ENCODE measurements at places on chromosomes 6 and 20.

DNA sequence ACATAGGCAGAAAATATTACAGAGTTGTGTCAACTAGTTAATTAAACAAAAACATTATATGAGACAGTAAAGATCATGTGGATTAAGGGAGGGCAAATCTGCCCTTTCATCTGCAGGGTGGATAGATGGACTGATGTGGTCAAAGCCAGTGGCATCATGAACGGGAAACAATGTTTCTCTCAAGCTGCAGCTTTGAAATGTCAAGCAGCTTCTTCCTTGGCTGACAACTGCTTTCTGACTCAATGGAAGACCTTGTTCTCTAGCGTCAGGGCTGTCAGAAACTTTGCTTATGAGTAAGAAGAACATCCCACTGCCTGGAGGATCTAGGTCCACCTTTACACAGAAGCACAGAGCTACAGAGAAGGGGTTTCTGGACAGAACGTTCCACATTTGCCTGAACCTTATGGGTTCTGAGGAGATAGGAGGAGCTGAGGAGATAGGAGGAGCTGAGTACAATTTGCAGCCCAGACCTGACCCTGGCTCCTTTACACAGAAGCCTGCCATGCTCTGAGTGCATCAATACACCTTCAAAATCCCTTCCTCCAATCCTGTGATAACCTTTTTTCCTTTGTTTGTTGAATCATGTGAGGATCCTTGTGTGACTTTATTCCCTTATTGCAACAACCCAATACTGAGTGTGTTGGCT is 6.1 kb downstream of the CST5 start:
- no peak for DNase-seq

DNA sequence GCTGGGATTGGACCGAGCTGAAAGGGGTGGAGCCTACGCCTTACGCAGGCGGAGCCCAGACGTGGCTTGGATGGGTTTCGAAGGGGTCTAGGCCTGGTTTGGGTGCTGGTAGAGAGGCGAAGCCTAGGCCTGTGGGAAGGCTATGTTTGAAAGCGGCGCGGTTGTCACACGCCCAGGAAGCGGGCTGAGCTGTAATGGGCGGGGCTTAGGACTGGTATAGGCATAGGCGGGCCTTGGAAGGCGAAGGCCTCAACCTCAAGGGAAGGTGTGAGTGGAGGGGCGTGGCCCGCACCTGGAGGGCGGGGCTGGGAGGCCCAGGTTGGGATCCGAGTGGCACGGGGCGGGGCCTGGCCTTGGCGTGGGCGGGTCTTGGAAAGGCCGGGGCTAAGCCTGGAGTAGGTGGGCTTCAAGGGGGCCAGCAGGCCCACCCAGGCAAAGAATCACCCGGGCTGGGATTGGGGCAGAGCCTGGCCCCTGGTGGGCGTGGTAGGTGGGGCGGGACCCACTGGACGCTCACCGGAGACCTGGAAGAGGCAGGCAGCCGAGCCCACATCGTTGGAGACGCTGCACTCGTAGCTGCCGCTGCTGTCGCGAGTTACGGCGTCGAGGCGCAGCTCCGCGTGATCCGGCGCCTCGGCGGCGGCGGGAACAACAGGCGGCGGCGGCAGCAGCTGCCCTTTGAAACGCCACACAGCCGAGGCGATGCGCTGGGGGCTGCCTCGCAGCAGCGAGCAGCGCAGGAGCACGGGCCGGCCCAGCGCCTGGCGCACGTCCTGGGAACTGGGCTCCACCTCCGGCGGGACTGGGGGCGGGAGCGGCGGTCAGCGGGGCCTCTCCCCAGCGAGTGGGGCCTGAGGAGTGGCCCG is 49.0 kb downstream of the MDGA1 start:
- no peak for DNase-seq

- DNase-seq: no peak
Measured at GRCh38 chr6:36893976-36894932, 8.5 kb downstream of the C6orf89 start.

GRCh38 chr6:157253699-157254098 is 69.6 kb downstream of the TMEM242 start:
- no peak for DNase-seq

DNA sequence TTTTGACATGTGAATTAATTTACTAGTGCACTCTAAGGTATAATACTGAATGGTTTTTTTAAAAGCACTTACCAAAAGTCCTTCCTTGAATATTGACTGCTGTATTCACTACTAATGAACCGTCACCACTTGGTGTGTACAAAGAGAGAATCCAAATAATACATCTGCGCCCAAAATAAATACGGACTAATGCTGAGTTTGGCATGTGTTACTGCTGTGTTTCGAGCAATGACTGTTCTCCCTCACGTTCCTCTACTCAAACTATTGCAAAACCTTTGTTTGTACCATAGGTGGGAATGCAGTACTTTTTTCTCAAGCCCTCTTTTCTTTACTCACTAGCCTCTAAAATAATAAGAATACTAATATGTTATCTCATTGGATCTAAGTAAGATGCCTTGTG is 305.5 kb downstream of the QKI start:
- DNase-seq: no peak

DNA sequence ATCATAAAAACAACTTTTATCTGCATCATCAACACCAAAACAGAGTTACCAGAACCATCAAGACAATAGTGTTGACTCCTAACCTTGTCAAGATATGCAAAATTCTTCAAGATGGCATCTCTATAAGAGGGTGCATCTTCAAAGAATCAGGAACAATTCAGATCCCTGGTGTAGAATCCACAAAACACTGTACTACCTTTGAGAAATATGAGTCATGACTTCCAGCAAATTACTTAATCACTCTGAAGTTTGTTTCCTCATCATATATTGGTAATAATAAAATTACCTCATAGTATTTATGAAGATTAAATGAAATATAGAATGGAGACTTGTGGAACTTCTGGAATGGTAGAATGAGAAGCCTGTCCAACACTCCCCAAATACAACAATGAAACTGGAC is 221.3 kb upstream of the SUPT3H start:
- no peak for DNase-seq

GRCh38 chr6:162404951-162405350 is 322.6 kb downstream of the PRKN start:
- no peak for DNase-seq

GRCh38 chr6:32867022-32867477 is 13.1 kb downstream of the PSMB9 start:
- DNase-seq: no peak

DNA sequence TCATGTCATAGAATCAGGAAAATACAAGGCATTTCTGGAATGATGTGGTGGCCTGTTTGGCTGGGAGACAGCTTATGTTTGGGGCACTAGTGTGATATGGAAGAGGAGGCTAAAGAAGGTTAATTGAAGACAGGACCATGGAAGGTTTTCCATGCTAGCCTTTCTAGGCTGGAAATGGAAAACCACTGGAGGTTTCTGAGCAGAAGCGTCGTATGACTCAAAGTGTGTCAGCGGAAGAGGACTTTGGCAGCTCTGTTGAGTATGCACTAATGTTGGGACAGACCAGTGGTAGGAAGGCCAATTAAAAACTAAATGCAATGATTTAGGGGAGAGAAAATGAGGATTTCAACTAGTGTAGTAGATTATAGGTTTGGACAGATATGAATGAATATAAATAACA is 413.1 kb downstream of the PLCB1 start:
- DNase-seq: no peak

DNA sequence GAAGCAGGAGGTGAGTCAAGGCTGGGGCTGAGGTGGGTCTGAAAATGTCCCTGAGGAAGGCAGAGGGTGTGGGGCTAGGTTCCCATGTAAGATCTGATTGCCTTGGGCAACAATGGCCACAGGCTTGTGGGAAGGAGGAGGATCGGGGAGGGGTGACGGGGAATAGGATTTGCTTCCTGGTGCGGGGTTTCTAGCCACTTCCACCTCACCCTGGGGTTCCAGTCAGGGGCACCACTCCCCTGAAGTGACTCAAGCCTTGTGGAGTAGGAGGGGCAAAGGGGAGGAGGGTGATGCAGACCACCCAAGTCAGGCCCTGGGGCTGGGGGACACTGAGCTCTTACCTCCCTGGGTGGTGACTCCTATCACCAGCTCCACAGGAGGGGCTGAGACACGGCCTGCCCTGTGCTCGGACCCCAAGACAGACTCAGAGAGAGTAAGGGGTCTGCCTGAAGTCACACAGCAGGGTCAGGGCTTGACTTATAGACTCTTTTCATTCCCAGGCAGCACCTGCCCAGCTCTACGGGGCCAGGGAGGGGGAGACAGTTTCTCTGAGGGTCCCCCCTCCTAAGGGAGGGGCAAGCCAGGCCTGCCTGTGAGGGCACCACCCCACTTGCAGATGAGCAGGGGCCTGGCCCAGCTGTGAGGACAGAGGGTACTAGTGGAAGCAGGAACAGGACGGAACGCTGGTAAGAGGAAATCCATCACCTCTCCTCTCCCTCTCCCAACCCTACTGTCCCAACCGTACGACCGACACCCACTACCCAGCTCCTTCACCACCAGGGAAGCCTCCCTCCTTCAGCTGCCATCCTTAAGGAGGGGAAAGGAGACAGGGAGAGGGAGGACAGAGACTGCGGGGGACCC is 12.4 kb upstream of the SPDEF start:
- DNase-seq: no peak

GRCh38 chr6:169820358-169820757 is 68.9 kb downstream of the ERMARD start:
- DNase-seq: no peak

- DNase-seq: no peak
Measured at GRCh38 chr6:33592595-33593413, 12.7 kb upstream of the BAK1 start.

DNA sequence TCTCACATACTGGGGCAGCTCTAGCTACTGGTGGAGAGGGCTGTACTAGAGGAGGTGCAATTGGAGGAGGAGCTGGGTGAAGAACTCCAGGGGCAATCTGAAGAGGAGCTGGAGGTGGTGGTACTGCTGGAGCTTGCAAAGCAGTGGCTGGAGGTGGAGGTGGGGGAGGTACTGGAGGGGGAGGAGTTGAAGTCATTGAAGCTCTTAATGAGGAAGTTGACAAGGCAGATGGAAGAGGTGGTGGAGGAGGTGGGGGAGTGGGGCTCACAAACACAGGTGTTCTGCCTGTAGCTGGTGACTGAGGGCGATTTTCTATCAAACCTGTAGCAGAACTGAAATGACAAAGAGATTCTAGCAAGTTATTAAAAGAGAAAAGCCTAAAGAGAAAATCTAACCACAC is 77.6 kb downstream of the WASF1 start:
- DNase-seq: no peak

GRCh38 chr6:5644523-5645185 is 362.1 kb downstream of the NRN1 start:
- DNase-seq: no peak

DNA sequence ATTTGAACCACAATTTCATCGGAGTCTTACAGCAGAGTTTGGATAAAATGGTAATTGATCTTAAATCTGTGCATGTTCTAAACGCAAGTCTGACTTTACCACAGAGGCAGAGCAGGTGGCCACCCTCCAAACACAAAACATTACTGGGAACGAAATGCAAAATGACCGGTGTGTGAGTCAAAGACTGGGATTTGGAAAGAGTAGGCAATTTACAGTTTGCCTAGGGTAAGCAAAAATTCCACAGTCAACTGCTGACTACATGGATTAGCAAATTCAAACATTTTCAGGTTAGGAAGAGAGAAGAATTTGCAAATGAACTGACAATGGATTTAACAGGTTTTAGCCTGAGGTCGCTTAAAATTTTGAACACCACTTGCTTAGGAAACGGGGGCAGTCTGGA is 444.4 kb downstream of the HDGFL1 start:
- no peak for DNase-seq

GRCh38 chr6:135506270-135506997 is 8.9 kb upstream of the AHI1 start:
- peak; percentile 11 for DNase-seq

- peak; percentile 11 for DNase-seq
Measured at GRCh38 chr20:973785-974194, 28.3 kb downstream of the RSPO4 start.

DNA sequence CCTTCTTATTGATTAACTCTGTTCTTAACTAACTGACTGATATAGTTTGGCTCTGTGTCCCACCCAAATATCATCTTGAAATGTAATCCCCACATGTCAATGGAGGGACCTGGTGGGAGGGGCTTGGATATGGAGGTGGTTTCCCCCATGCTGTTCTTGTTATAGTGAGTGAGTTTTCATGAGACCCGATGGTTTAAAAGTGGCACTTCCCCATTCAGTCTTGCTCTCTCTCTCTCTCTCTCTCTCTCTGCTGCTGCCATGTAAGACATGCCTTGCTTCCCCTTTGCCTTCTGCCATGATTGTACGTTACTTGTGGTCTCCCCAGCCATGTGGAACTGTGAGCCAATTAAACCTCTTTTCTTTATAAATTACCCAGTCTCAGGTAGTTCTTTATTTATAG is 81.8 kb upstream of the SPACA1 start:
- DNase-seq: no peak

DNA sequence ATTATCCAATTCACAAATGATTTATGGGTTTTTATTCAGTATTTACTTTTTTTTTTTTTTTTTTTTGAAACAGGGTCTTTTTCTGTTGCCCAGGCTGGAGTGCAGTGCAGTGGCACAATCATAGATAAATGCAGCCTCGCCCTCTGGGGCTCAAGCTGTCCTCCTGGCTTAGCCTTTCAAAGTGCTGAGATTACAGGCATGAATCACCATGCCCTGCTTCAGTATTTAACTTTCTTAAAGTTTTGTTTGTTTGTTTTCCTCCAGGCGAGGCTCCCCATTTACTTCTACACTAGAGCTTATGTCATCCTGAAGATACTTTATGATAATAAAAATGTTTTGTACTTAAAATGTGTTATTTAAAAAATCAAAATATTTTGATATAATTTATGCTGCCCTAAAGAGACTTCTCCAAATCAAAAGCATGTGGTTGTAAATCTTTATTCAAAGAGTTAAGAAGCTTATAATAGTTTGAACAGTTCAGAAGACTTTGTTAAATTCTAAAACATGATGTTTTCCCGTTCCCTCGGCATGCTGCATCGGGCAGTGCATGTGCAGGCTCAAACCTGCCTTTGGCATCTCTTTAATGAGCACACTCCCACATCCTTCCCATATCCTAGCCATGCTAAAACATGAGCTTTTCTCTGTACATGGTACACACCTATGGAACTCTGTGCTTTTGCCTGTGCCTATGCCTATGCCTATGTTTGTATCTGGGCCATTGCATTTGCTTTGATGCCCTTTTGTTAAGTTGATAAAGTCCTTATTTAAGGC is 11.0 kb downstream of the SMPDL3A start:
- DNase-seq: no peak

DNA sequence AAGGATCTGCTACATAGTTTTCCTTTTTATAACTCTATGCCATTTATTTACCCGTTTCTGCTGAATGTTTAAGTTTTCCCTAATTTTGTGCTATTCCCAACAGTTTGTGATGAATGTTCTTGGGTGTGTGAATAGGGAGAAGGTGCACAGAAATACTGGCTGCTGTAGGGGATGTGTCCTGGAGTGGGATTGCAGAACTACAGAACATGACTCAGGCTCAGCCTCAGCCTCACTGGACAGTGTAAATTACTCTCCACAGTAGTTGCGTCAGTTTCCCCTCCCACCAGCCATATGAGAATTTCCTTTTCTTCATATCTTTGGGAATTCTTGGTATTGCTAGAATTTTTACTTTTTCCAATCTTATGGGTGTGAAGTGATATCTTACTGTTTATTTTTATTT is 57.0 kb downstream of the SLX4IP start:
- DNase-seq: no peak

All from activated CD4-positive, alpha-beta T cell treated with anti-CD3 and anti-CD28 coated beads, Interleukin-2, amount 50 U/mL, for 24 hours (primary cell).